ENCODE measurements at places on chromosomes 11 and 22. TPM values are rescaled to one million over a fixed set of nuclear protein-coding genes. Genes with fewer than 3 reads are reported as not detected.

GRCh38 chr22:36237462-36238372, 1.6 kb downstream of the APOL2 start:
- no peak for DNase-seq

Gene MMP12
- not detected for total RNA-seq

DNA sequence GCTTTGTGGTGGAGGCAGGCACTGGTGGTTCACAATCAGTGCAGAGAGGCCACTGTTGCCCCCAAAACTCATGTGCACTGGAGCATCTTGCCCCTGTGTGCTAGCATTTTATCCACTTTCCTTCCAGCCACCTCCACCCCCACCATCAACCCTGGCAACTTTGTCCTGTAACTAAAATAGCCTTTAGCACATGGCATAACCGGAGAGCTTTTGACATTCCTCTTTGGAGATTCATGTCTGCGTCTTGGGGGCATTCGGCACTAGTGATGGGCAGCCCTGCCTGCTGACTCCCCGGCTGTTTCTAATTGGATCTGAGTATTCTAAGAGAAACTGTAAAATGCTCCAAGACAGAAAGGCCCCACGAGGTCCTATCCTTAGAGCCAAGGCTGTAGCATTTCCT, 15.8 kb downstream of the SHISA8 start:
- no peak for DNase-seq

DNA sequence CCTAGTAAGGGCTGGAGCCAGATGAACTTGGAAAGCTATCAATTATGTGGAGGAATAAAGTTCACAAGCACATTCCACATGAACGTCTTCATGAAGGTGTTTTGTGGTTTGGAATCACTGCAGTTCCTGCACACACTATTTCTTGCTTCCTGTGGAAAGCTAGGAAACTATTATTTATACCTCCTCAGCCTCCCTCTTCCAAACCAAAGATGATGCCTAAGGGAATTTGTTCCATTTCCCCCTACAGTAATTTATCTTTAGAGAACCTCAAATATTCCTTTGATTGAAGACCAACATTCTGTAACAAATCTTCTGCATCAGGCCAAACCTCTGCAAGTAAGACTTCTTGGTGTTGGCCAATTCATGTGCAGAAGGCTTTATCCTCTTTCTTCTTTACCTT, 115.8 kb upstream of the ARHGAP20 start:
- DNase-seq: no peak

Gene AIFM3
- total RNA-seq: 5.8 TPM

Gene ZNF280B
- total RNA-seq: not detected

DNA sequence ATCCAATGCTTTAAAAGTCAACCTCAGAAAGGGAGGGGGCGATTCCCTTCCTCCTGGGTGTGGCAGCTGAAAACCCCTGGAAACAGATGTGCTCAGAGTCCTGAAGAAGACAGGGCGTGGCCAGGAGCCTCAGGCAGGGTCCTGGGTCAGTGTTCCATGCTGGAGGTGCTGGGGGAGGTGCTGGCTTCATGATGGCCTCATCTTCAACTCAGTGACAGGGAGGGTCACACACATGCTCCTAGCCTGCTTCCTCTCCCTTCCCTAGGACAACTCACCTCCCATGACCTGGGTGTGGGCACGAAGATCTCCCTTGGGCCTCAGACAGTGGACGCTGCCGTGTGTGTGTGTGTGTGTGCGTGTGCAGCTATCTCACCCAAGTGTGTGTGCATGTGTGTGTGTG, 245.6 kb upstream of the B3GAT1 start:
- DNase-seq: no peak

GRCh38 chr22:38051900-38052862, 5.0 kb upstream of the PICK1 start:
- DNase-seq: no peak

- no peak for DNase-seq
Measured at GRCh38 chr22:43273902-43274484, 69.2 kb downstream of the SCUBE1 start.

Data from thoracic aorta (tissue), 2 donors.